ENCODE measurements at places on chromosomes 1 and 21. TPM values are rescaled to one million over a fixed set of nuclear protein-coding genes. Genes with fewer than 3 reads are reported as not detected.

The NBPF20 gene
- 3.5 TPM for total RNA-seq

The KCNA2 gene
- total RNA-seq, result 42.0 TPM

The HCRTR1 gene
- total RNA-seq, result not detected

The LCE6A gene
- total RNA-seq, result not detected

The SH2D1B gene
- total RNA-seq, result not detected
